Tibial nerve (tissue), 4 donors: ENCODE measurements at places on chromosomes 12 and 14. TPM values are rescaled to one million over a fixed set of nuclear protein-coding genes. Genes with fewer than 3 reads are reported as not detected.

BRAP gene
- 18.0 TPM for total RNA-seq

DCP1B gene
- total RNA-seq, result 14.5 TPM

GZMH gene
- total RNA-seq, result not detected

IL26 gene
- total RNA-seq, result not detected

PRKD1 gene
- 28.8 TPM for total RNA-seq

CCDC197 gene
- not detected for total RNA-seq

SLCO1B1 gene
- 0.78 TPM for total RNA-seq

CCDC177 gene
- not detected for total RNA-seq

KRT3 gene
- not detected for total RNA-seq

NFE2 gene
- not detected for total RNA-seq

USP44 gene
- 25.5 TPM for total RNA-seq

SYNDIG1L gene
- not detected for total RNA-seq

VSX2 gene
- not detected for total RNA-seq

OAS2 gene
- total RNA-seq, result 6.6 TPM

TSPAN9 gene
- 32.6 TPM for total RNA-seq

RERGL gene
- 6.3 TPM for total RNA-seq

PPP4R4 gene
- 9.0 TPM for total RNA-seq

GTF2A1 gene
- 26.7 TPM for total RNA-seq

KRT78 gene
- not detected for total RNA-seq

RNF212B gene
- total RNA-seq, result not detected

NYNRIN gene
- 19.0 TPM for total RNA-seq

RDH16 gene
- total RNA-seq, result not detected

GDF3 gene
- total RNA-seq, result not detected

MFAP5 gene
- total RNA-seq, result 153 TPM

SLCO1A2 gene
- not detected for total RNA-seq

TC2N gene
- 25.3 TPM for total RNA-seq

BRMS1L gene
- total RNA-seq, result 8.5 TPM

KCNK10 gene
- not detected for total RNA-seq

RAD9B gene
- 0.30 TPM for total RNA-seq

TEX22 gene
- 1.3 TPM for total RNA-seq

PTPRQ gene
- total RNA-seq, result 3.5 TPM

KLRC1 gene
- total RNA-seq, result not detected

SIX1 gene
- total RNA-seq, result 7.5 TPM

RASSF9 gene
- 3.5 TPM for total RNA-seq

AICDA gene
- total RNA-seq, result not detected

PAX9 gene
- total RNA-seq, result 2.1 TPM

NANOG gene
- total RNA-seq, result 0.87 TPM

GSC gene
- 2.3 TPM for total RNA-seq

ANO4 gene
- 0.63 TPM for total RNA-seq

FITM1 gene
- not detected for total RNA-seq

SLC38A4 gene
- total RNA-seq, result not detected

MORN3 gene
- not detected for total RNA-seq

TAS2R50 gene
- total RNA-seq, result 2.7 TPM

C12orf54 gene
- total RNA-seq, result not detected

ISM2 gene
- total RNA-seq, result not detected

LRP1-AS gene
- total RNA-seq, result not detected

OR10A7 gene
- total RNA-seq, result not detected
